CD8-positive, alpha-beta T cell (primary cell): ENCODE measurements at places on chromosomes 3 and 15.

DNA sequence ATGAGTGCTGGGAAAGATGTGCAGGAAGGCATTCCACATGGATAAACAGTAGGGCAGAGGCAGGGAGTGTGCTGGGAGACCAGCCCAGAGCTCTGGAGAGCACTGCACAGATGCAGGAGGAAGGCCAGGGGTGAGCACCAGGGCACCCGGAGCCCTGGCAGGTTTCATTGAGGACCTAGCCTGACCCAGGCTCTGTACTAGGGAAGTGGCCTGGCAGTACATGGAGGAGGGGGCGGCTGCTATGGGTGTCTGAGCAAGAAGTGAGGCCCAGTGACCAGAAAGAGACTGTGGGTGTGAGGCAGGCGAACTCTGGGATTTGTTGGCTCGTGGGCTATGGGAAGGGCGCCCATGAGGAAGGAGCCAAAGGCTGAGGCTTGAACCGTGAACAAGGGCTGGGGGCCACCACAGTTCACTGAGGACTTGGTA is 139.1 kb downstream of the DNAJB8 start:
- DNase-seq, result no peak

DNA sequence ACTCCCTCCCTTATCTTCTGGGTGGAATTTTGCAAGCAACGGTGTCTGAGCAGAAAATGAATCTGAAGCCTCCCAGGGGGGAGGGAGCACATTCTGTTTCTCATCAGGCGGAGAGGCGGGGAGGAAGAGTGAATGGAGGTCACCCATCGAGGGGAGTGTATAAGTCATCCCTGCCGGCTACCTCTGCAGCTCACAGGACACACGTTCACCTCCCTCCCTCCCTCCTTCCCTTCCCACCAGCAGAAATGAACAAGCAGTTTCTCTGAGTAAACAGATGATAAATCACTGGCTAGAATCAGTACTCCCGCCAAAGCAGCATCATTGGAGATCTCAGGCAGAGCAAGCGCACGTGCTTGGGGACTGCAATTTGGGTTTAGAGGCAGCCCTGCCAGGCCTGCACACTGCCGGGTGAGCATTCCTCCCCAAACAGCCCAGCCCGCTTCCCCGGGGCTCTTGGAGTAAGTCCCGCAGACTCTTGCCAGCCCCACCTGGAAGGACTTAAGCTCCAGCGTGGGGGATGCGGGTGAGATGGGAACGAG is 38.3 kb downstream of the CPN2 start:
- no peak for DNase-seq

DNA sequence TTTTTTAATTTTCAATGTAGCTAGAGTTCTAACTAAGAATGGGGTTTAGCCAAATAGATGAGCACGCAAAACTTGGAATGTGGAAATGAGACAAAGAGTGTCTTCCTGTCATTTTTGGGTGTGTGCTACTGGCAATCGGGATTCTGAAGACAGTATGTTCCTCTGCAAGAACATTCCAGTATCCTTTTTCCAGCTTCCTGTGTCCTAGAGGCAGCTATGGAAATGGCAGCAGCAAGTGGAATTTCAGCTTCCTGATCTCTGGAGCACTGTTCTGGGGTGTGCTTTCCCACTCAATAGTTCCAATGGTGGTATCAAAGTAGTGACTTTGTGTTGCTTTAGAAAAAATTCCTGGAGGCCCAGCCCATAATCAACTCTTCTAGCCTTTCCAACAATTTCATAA is 642.9 kb upstream of the KCNMB2 start:
- DNase-seq, result no peak

- no peak for DNase-seq
These were observed 125.3 kb downstream of the IL5RA start for GRCh38 chr3:2984831-2985220.

DNA sequence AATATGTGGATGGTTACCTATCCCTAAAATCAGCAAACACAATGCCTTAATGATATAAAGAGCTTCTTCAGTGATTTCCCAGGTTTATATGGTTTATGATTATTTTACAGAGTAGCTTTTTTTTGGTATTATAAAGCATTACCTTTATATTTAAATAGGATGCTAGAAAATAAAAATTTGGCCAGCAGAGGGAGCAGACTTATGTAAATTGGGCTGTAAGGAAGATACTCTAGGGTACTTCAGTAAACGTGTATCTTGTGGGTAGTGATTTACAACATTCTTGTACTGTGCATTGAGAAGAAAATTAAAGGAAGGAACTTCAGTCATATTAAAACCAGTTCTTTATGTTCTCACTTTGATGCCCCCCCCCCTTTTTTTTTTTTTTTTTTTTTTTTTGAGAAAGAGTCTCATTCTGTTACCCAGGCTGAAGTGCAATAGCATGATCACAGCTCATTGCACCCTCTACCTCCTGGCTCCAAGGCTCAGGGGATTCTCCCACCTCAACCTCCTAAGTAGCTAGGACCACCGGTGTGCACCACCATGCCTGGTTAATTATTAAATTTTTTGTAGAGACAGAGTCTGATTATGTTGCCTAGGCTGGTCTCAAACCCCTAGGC is 167.9 kb downstream of the BBX start:
- DNase-seq, result no peak

- no peak for DNase-seq
These were observed 61.0 kb downstream of the OTOL1 start for GRCh38 chr3:161557445-161558150.

- DNase-seq, result no peak
These were observed 52.0 kb upstream of the RYK start for GRCh38 chr3:134302674-134303073.

DNA sequence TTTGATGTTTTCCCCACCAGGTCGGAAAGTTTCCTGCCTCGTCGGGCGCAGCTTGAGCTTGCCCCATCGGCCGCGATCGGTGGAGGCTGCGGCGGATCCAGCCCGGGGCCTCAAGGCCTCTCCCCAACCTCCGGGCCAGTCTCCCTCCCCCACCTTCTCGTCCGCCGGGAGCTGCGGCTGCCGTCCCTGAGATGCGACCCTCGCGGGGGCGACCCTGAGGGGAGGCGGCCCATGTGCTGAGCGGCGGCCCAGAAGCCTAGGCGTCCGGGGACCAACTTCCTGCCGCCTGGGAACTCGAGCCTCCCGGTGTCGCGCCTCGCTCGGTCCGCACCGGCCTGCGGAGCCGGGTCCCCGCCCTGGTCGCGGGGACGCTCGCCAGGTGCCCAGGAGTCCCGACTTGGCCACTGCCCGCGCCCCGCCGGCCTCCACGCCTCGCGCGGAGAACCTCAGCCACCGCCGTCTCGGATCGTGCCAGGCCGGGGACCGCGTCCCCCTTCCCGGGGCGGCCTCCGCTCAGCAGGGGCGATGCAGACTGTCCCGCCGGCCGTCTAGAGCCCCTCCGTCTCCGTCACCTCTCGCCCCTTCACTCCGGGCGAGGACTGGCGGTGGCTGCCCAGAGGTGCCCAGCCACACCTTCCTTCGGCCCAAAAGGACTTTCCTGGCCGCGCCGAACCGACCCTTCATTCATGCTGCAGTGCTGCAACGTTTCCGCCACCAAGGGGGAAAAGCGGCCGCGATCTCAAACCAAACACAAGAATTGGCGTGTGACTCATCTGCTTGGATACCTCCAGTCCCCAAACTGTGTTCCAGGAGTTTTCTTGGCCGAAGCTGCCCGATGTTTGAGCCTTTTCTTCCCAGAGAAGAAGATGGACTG is 656 bp downstream of the SLMAP start:
- peak; percentile 4 for DNase-seq
